ENCODE measurements at places on chromosomes 3 and 15.

DNA sequence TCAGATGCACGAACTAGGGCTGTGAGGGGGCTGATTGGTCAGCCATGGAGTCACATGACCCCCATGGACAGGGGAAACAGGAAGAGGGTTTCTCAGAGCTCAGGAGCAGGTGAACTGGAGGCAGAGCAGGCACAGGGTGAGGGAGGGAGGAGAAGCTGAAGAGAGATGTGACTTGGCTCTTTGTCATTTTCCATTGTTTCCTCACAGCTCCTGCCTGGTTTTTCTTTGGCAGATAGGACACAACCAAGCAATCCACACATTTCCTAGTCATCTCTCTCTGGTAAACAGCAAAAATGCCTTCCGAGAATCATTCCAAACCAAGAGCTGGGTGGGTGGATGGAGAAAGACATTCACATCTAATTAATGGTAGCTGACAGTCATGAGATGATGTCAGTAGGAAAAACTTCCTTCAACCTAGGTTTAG lies 43.4 kb upstream of the LMCD1 start:
- DNase-seq, result no peak

GRCh38 chr3:131033480-131034080 lies 6.9 kb downstream of the NEK11 start:
- peak; percentile 31 for DNase-seq

DNA sequence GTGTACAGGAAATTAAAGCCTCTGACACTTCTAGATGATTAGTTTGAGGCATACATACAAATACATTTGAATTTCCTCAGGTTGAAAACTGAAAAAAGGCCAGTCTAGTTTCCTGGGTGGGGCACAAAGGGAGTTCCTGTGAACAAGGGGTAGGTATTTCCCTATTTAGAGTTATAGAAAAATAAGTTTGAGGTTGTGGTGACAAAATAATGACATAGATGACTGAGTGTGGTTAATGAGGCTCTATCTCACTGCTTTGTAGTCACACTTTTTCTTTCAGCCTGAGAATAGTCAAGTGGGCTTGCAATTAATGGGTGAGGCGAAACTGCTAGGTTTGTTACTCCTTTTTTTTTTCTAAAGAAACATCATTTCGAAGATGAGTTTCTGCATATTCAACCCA lies 4.3 kb downstream of the SLCO3A1 start:
- no peak for DNase-seq

DNA sequence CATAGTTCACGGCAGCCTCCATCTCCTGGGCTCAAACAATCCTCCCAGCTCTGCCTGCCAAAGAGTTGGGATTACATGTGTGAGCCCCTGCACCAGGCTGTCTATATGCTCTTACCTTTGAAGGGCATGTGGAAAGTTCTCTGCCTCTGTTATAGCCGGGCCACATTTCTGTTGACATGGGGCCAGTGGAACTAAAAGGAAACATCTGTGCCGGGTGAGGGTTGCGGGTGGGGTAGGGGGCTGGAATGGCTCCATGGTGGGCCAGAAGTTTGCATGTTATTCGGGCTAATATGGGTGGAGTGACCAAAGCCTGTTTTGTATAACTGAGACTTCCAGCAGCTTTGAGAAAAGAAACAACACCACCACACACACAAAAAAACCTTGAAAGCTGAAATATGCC lies 8.3 kb upstream of the CLEC3B start:
- no peak for DNase-seq

- DNase-seq, result no peak
Observed at GRCh38 chr3:25904206-25904605, 114.3 kb downstream of the OXSM start.

DNA sequence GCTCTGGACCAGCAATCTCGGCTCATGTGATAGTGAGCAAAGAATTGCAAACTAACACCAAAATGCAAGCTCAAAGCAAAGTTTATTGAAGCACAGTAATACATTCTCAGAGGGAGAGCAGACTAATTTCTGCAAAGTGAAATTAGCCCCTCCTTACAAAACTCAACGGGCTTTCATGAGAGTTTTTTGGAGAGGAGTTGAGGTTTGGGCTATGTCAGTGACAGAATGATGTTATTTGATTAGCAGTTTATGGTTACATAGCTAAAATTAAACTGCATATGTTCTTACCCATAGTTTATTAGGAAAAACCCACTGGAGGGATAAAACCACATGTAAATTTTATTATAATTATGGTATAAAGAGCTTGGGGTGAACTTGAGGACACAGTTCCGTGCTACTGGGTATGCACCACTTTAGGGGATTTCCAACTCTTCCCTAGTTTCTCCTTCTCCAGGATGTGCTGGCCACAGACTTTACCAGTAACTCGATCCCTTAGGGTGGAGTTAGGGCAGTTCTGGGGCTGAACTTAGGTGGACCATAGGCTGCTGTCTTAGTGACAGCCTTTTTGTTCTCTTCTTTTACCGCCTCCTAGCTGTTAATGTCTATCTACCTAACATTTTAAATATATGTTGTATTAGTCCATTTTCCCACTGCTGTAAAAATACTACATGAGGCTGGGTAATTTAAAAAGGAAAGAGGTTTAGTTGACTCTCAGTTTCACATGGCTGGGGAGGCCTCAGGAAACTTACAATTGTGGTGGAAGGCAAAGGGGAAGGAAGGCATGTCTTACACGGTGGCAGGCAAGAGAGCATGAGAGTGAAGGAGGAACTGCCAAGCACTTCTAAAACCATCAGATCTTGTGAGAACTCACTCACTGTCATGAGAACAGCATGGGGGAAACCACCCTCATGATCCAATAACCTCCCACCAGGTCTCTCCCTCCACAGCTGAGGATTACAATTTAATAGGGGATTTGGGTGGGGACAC lies 8.9 kb upstream of the AADACL2 start:
- DNase-seq, result peak; percentile 33

DNA sequence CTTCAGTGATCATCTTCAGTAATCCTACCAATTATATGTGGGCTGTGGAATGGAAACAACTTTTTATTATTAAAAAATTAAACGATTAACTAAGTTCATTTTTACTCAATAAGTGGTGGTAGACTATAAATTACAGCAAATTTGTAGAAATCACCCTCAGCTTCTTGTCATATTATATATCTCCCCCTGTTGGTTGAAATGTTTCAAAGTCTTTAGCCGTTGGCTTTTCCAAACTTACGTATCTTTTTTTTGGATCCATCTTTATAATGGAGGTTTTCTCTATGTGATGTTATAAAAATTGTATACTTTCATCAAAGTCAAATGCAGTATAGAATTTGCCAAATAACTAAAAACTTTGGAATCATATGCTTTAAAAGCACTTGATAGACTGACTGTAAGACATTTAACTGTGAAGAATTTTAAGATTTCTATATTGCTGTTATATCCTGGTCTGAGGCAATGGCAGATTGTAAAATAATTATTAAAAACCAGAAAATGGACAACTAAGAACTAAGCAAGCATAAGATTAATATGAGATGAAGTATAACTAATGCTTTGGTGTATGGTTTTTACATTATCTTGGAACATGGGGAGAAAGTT lies 44.7 kb downstream of the ATP11B start:
- peak; percentile 7 for DNase-seq

GRCh38 chr15:92899948-92900730 lies at the start of gene CHD2:
CHD2 (plus strand) TSS chr15:92900324; CDS start chr15:92901238, 914 bp downstream.
- peak; percentile 88 for DNase-seq

DNA sequence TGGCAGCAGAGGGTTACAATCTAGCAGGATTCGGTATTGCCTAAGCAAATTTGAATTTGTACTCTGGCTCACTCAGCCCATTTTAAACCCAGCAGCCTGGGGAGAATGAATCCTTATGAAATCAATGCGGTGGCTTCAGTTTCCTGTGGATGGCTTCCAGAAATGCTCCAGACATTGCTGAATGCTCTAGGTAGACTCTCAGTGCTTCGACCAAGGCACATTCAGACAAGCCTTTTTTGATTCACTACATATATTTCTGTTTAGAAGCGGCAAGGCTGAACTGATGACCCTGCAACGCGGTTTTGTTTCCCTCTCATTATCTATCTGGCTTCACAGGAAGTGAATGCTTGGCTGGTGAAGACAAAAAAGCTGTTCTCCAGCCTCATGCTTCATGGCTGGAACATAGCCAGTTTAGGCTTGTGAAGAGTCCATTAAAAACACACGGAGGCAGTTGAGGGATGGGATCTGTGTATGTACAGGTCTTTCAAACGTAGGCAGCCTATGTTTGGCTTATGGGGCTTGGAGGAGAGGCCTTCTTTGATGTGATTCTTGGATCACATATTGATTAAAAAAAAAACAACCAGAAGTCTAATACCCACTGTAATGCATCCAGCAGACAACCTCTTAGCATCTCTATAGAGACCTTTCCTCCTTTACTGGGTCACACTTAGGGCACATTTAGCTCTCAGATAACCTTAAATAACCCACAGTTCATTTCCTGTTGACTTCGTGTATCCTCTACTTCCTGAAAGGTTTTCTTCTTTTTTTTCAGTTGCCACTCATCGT lies 400.2 kb upstream of the TBL1XR1 start:
- DNase-seq, result peak; percentile 91

DNA sequence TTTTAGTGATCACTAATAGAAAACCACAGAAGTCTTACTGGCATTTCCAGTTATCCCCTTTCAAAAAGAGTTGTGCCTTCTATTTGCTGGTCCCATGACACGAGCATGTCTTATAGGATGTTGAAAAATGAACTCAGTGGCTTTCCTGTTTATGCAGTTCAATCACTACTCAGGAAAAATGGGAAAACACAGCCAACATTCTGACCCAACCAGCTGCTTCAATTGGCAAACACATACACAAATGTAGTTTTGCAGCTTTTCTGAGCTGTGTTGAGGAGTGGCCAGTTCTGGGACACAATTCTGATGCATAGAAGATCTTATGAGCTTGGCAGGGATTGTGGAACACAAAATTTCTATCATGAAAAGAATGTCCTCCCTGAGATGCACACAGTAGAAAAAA lies 40.3 kb downstream of the FSTL1 start:
- no peak for DNase-seq

- no peak for DNase-seq
Observed at GRCh38 chr3:134376786-134377426, 2.7 kb upstream of the AMOTL2 start.

- no peak for DNase-seq
Observed at GRCh38 chr3:149233323-149233722, 11.7 kb upstream of the CP start.

- no peak for DNase-seq
Observed at GRCh38 chr15:101108461-101108775, 143.4 kb downstream of the CHSY1 start.

DNA sequence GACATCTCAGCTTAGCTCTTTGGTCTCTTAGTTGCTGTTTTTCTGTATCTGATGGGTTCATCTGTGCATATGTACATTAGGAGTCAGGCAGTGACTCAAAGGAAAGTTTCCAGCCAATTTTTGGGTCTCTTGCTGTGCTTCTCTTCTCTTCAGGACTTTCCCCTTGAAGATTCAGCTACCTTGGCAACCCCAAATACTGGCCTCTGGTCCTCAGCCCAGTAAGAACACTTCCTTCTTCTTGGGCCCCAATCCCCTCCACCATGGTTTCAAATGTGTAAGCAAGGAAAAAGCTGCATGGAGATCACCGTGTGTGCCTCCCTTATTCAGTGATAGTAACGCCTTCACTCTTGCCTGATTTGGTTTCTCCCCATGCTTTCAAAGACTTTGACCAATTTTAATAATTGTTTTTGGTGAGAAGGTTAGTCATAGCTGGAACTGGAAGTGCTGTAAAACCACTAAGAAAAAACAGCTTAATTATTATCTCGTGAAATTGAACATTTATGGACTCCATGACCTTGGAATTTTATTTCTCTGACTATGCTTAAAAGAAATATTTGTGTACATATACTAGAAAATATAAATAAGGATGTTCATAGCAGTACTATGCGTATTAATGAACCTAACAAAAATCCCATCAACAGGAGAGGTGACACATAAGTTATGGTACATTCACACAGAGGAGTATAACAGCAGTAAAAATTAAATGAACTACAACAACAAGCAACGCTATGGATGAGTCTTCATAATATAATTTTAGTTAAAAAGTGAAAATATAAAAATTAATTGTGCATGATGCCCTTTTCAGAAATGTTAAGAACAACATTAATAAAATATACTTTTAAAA lies 125.3 kb upstream of the BCL6 start:
- DNase-seq, result no peak

- peak; percentile 42 for DNase-seq
Observed at GRCh38 chr15:69394556-69395282, 19.4 kb upstream of the KIF23 start.

GRCh38 chr15:80638553-80639167 lies 56.5 kb upstream of the ABHD17C start:
- no peak for DNase-seq

DNA sequence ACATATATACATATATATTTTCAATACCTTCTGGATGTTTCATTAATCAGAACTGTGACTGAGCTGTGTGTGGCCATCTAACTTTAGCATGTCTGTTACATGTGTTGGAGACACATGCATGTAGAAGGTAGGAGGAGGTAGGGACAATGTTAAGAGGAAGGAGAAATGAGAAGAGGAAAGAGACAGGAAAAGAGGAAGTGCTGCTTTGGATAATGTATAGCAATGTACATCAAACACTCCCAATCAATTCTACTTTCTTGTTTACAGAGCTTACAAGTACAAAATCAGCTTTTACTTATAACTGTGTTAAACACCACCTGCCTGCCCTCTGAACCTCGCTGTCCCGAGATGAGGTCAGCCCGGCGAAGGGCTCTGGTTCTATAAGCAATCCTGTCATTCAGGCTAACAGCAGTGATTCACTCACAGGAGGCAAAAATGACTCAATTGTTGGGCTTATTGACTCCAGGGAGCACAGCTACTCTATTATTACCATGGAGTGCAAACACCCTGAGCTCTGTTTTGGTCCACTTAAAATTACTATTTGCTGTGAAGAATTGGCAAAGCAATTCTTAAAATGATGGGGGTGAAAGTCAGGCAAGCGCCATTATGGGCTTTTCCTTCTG lies 188.9 kb downstream of the MEIS2 start:
- DNase-seq, result peak; percentile 36

- DNase-seq, result no peak
Observed at GRCh38 chr3:76372497-76372896, 587.1 kb upstream of the ZNF717 start.

- peak; percentile 13 for DNase-seq
Observed at GRCh38 chr15:59741274-59741906, 52.3 kb upstream of the BNIP2 start.

All from mammary epithelial cell (primary cell).